Upper lobe of left lung (tissue), 6 donors: ENCODE measurements at places on chromosomes 1 and 21. TPM values are rescaled to one million over a fixed set of nuclear protein-coding genes. Genes with fewer than 3 reads are reported as not detected.

The ELAPOR1 gene
- 39.7 TPM for total RNA-seq

The SLC22A15 gene
- total RNA-seq, result 31.5 TPM

The FHAD1 gene
- total RNA-seq, result 45.8 TPM

DNA sequence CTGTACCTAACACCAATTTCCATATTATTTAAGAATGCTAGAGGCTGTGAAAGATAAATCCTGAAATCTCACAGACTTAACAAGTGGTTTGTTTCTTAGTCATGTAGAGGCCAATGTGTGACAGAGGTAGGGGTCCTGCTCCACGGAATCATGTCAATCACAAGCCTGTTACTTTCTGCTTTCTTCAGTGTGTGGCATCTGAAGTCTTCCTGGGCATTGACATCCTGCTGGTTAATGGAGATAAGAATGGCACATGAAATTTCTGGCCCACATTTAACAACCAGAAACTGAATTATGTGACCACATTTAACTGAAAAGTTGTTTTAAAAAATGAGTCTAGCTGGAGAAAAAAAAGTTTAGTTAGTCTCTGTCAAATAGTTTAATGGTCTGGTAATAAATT lies 68.3 kb upstream of the PLA2G4A start:
- no peak for DNase-seq

DNA sequence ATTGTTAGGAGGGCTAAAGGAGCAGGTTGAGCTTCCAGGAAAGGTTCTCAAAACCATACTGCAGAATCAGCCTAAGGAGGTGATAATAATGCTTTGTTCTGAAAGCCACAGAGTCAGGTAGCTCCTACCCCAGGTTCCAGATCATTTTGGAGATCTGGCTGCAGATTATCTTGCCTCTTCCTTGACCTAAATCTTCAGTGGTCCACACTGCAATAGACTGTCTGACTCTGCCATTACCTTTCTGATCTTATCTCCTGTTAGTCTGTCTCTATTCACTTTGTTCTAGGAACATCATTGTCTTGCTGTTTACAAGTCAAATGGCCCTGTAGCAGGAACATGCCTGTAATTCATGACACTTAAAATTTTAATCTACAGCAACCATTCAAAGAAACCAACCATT lies 73.0 kb downstream of the HS2ST1 start:
- DNase-seq, result no peak

DNA sequence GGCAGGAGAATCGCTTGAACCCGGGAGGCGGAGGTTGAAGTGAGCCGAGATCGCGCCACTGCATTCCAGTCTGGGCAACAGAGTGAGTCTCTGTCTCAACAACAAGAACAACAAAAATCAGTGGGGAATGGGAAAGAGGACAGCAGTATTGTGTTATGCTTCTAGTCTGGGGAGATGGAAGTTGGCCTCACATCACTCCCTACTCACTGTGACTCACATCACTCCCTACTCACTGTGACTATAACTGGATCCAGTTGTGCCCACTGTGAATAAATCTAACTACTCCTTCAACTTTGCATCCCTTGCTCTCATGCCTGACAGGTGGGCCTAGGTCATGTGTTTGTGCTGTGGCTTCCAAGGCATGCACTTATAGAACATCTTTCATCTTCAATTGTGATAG lies 285.4 kb upstream of the USP24 start:
- peak; percentile 0 for DNase-seq

GRCh38 chr1:43359696-43360095 lies 915 bp downstream of the CDC20 start:
- DNase-seq, result no peak

- DNase-seq, result no peak
Measured at GRCh38 chr1:197663162-197663953, 111.9 kb downstream of the DENND1B start.

DNA sequence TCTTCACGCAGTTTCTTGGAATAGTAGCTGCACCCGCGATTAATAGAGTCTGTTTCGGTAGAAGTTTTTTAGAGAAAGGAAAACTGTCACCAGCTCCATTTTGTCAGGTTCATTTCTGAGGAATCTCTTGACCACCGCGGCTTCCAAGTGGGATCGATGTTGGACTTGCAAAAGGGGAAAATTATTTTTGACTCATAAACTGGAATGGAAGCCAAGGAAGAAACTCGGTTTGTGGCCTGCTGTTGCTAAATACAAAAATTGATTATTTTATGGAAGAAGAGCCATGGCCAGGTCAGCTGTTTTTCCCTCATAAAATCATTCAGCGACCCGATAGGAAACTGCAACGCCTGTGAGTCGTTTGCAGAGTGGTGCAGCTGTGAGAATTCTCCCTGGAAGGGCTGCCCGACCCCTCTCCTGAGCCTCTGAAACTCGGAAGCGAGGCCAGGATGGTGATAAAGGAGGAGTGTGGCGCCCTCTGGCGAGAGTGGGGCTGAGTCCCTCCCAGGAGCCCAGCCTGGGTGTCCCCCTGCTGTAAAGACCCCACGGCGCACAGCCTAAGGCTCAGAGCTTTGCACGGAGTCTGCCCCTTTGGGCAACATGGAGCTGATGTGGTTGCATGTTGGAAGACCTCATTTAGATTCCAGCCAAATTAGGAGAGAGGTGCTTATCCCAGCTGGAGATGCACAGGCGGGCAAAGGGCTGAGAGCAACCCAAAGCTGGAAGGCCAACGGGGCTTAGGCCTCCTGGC lies 83.6 kb upstream of the SLC25A33 start:
- DNase-seq, result peak; percentile 62
